ENCODE measurements at places on chromosomes 7 and 10.

DNA sequence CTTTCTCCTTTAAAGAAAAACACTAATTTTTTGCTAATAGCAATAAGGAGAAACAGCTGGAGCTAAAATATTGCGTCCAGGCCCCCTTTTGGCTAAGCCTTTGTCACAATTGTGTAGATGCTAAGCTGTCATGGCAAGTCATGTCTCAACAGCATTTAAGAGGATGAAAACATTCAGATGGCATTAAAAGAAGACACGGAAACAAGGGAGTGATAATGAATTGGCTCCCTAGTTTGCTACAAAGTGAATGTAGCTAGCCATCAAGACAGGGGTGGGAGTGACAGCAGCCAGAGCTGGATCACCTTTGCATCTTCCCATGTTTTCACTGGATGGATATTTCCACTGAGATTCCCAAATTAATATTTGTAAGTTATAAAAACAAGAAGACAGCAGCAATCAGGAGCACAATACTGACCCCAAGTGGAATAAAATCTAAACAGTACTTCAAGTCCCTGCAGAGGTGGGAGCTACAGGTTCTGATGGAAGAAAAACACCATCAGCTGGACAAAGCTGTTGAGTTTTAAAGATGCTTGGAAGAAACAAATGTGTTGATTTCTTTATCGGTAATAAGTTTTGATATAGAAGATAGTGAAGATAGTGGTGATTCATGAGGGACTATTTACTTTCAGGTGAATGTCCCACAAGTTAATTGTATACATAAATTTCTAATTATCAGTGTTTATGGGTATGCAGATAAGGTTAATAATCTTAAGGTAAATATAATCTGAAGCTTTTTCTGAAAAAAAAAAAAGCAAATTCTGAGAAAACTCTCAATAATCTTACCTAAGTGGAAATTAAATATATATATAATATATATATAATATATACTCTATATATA, 129.4 kb downstream of the SLC16A9 start:
- no peak for DNase-seq

GRCh38 chr7:122148081-122148480, 4.0 kb upstream of the AASS start:
- DNase-seq = no peak

GRCh38 chr7:2717293-2718261, 29.6 kb downstream of the AMZ1 start:
- DNase-seq = peak; percentile 35

DNA sequence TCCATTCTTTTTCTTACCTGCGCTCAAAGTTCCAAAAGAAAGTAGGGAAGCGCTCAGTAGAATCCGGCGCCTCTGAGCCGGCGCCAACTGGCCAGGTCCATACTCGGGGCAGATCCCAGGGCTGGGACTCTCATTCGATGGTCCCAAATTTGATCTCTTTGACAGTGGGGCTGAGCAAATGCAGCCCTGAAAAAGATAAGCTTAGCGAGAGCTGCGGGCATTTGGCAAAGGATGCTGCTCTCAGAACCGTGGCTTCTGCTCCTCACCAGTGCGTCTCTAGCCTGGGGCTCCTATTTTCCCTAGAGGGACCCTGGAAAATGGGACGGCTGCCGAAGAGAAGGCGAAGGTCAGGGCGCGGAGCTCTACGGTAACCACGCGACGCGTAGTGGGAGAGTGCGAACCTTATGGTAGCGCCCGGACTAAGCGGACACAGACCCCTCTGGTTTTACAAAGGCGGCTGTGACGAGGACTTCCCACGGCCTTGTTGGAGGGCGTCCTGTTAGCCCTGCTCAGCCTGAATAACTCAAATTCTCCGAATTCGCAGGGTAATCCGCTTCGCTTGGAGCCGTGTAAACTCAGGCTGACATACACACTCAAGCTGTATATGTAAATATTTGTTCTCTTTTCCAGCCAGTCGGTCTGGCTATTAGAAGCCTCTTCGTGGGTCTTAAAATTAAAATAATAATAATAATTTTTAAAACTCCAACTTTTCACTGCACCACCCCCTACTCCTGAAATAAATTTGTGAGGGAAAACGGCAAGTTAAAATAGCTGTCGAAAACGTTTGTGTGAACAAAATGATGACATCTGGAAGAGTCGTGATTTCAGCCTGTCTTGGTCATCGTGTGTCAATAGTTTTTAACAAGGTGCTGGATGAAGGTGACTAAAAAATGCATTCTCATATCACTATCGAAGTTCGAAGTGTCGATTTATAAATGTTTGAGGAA, 869 bp upstream of the TBX20 start:
- no peak for DNase-seq

DNA sequence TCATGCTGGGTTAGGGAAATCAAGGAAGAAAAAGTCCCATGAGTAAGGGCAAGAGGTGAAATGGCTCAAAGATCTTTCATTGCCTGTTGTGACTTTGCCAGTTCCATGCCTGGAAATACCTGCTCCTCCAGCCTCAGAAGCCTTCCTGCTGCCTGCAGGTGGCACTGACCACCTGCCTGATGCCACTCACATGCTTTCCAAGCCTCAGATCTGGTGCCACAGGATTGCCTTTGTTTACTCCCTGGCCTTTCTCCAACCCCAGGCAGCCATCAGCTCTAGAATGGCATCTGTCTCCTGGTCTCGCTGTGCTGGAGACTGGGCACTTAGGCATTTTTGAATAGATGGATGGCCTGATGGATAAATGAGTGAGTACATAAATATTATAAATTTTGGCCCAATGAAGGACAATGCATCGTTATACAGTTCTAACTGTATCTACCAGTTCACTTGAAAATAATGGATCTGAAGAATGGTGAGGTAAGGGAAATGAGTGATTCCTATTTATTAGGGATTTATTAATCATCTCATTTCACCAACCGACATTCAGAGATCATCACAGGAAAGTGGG, 657.2 kb downstream of the INHBA start:
- no peak for DNase-seq

DNA sequence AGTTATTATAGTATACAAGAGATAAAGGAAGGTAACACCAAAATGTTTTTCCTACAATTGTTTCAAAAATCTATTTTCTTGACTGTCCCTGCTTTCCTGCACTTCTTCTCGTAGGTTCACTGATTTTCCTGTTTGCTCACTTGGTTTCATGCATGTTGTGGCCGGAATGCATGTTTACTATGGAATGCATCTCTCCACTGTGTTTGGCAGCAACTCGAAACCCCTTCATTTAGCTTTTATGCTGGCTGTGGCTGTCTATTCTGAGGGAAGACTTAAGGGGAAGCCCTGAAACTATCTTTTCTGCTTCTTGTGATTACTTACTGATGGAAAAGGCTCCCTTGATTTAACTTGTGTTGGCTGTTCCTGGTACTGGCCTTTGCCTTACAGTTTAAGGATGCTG, 120.3 kb downstream of the NRG3 start:
- DNase-seq = no peak

GRCh38 chr10:990808-991207, 2.6 kb downstream of the GTPBP4 start:
- DNase-seq = no peak

All from KBM-7 (cell line).